ENCODE measurements at places on chromosomes 5 and 9.

GRCh38 chr9:72119853-72120252 lies 29.4 kb upstream of the GDA start:
- no peak for DNase-seq

DNA sequence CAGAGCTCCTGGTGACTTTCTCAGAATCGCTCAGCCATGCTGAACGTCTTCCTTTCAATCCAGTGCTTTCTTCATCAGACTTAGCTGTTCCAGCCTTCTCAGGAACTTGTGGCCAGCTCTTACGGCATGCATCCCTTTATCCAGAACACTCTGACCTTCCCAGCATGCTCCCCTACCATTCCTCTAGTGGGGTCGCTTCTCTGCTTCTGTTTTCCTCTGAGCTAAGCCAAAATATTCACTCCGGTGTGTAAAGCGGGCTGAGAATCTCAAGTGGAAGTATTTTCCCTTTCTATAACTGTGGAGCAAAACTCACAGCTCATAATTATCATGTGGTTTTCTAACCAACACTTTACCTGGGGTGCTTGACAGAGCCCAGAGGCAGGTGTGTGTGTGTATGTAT lies 6.2 kb downstream of the DCANP1 start:
- no peak for DNase-seq

DNA sequence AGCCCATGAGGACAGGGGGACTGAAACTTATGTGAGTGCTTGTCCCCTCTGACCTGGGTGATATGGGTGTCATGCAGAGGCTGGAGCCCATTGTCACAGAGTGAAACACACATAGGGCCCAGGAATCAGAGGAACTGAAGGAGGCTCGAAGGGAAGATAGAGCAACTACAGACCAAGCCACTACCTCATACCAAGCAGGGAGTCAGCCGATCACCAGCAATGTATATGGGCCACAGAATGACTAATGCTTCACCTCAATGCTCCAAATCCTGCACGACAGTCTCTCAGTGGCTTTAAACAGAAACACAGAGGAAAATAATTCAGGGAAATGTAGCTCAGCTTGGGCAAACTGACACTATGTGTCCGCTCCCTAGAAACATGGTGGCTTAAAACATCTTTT lies 8.9 kb upstream of the FBXW11 start:
- DNase-seq, result no peak

DNA sequence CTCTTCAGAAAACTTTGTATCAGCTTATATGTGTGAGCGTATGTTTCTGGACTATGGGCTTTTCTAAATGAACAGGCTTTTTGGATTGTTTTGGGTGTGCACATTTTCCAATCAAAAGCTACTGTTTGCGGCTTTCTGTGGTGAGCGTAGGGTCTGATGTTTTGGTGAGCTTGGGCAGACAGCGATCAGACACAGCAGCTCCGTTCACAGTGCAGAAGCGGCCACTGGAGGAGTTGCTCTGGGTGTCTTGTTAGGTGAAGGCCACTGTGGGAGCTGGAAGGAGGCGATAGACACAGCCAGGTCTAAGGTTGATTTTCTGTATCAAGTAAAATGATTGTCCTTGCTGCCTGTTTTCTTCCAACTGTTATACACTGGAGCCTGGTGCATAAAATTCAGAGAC lies 11.1 kb downstream of the PRRC2B start:
- no peak for DNase-seq

GRCh38 chr5:75678155-75678554 lies 39.1 kb downstream of the POC5 start:
- DNase-seq, result no peak

DNA sequence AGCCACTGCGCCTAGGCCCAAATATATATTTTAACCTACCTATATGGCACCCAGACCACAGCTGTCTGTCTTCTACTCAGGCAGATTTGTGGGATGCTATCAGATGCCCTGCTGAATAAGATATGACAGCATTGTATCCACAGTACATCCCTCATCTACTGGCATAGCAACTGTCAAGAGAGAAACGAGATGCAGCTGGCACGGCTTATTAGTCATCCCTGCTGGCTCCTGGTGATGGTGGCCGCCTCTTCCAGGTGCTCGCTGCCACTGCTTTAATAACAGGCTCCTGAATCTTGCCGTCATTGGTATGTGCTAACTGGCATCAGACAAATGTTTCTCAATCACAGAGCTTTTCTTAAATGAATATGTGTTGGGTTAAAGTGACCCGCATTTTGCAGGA lies 34.0 kb downstream of the B4GALT1 start:
- no peak for DNase-seq

DNA sequence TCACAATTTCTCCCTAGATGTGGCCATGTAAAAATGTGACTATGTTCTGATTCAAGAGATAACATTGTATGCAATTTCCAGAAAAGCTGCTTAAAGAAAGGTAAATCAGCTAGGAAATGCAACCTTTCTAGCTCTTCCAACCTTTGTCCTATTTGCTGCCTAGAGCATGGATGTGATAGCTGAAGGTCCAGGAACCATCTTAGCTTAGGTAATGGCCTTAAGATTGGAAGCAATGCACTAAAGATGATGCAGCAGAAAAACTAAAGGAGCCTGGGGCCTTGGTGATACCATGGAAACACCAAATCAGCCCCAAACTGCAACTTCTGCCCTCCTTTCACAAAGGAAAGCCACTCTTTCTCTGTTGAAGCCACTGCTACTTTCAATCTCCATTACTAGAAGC lies 27.0 kb downstream of the CPLANE1 start:
- no peak for DNase-seq

DNA sequence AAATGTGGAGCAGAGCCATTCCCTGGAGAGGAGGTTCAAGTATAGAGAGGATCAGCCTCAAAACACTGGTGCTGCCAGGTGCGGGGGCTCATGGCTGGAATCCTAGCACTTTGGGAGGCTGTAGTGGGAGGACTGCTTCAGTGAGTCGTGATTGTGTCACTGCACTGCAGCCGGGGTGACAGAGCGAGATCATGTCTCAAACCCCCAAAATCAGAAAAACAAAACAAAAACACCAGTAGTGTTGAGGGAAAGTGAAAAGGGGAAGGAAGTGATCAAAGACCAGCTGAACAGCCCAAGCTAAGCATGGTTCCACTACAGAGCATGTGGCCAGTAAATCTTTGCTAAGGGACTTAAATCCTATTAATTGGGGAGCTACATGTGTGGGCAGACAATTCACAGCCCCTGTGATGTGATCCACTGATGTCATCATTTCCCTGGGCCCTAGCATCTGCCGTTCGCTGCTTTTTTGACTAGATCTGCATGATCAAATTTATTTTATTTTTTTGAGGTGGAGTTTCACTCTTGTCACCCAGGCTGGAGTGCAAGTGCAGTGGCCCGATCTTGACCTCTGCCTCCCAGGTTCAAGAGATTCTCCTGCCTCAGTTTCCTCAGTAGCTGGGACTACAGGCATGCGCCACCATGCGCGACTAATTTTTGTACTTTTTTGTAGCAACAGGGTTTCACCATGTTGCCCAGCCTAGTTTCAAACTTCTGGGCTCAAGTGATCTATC lies 2.7 kb upstream of the PCBD2 start:
- no peak for DNase-seq

DNA sequence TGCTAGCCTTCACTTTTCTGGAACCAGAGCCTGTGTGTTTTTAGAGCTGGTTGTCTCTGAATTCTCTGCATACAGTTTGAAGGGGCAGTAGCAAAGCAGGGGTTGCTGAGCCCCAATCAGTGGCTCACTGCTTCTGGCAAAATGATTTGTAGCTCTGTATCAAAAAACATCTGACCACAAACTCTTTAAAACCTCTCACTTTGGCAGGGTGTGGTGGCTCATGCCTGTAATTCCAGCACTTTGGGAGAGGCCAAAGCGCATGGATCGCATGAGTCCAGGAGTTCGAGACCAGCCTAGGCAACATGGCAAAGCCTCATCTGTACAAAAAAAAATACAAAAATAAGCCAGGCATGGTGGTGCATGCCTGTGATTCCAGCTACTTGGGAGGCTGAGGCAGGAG lies 28.3 kb upstream of the APC start:
- no peak for DNase-seq

DNA sequence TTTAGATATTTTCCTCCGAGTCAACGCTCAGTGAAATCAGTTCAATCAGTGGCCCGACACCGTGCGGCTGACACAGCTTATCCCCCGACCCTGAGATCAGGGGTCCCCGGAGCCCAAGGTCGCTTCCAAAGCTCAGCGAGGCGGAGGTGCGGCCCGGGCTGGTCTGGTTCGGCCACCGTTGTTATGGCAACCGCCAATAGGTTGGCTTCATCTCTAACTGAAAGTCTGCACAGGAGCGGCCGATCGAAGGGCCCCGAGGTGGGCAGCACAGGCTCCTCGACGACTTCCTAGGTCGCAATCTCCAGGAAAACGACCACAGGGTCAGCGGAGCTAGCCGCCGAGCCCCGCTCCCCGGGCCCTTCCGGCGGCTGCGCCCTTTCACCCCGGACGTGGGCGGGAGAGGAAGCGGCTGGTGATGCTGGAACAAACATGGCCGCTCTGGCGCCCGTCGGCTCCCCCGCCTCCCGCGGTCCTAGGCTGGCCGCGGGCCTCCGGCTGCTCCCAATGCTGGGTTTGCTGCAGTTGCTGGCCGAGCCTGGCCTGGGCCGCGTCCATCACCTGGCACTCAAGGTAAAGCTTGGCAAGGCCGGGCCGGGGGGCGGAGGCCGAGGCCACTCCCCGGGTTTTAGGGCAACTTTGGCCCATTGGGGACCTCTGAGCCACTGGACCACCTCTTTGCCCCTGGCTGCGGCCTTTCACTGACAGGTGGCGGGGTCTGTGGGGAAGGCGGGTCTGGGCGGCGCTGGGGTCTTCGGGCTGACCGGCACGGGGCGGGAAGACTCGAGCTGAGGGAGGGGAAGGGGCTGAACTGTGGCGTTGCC lies at the start of gene GPR107:
GPR107 (plus strand) TSS at position 403 of the 821 bp plus-strand sequence; CDS start at position 430, 27 bp downstream.
- peak; percentile 62 for DNase-seq

DNA sequence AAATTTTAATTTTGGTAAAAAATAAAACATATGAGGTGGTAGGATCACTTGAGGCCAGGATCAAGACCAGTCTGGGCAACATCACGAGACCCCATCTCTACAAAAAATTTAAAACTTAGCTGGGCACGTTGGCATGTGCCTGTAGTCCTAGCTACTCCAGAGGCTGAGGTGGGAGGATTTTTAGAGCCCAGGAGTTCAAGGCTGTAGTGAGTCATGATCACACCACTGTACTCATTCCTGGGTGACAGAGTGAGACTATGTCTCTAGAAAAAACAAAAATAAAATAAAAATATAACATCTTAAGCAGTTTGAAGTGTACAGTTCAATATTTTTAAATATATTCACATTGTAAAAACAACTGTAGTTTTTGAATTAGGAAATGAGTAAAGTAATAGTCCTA lies 108.3 kb downstream of the SMIM15 start:
- DNase-seq, result no peak

DNA sequence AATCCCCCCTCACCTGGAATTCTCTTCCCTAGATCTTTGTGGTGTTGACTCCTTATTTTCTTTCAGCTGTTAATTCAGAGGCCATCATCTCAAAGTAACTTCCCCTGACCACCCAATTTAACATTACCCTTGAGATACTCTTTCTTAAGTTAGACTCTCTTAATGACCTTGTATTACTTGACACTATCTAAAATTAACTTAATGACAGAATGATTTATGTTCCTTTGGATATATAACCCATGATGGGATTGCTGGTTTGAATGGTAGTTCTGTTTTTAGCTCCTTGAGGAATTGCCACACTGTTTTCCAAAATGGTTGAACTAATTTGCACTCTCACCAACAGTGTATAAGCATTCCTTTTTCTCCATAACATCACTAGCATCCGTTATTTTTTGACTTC lies 298.0 kb downstream of the NNT start:
- DNase-seq, result no peak

- DNase-seq, result no peak
These were observed 34.1 kb downstream of the FABP6 start for GRCh38 chr5:160263326-160263855.

DNA sequence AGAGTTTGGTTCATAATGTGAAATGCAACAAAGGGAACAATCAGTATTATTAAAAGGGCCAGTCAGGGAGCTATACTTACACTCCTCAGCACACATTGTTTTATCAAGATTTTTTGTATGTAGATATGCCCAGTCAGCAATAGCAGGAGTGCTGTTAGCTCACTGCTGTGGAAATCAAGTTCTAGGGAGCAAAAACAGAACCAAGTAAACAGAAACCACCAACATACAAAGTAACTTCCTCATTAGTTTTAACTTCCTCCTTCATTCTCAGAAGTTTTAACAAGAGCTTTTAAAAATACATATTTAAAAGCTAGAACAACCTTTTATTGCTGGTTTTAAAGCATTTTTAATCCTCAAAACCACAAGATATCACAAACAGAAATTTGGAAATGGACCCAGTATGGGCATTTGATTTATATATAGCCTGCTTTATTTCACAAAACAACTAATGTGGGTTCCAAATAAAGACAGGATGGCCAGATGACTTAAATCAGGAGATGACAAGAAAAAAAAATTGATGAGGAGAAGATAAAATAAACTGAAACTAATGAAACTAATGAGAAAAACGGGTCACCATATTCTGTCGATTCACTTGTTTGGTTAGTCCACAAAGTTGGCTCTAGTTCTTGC lies 178.5 kb downstream of the ADAMTS12 start:
- DNase-seq, result peak; percentile 6

GRCh38 chr5:8396756-8397155 lies 527.8 kb downstream of the MTRR start:
- no peak for DNase-seq

GRCh38 chr5:94432499-94432898 lies 185.9 kb downstream of the KIAA0825 start:
- no peak for DNase-seq

Measured in T-helper 1 cell (primary cell).